Transverse colon (tissue), 4 donors: ENCODE measurements at places on chromosomes 4 and X.

- no peak for DNase-seq
Observed at GRCh38 chr4:17968721-17969120, 52.8 kb downstream of the LCORL start.

GRCh38 chrX:144791298-144791697 lies 456.0 kb upstream of the SPANXN1 start:
- DNase-seq: no peak

DNA sequence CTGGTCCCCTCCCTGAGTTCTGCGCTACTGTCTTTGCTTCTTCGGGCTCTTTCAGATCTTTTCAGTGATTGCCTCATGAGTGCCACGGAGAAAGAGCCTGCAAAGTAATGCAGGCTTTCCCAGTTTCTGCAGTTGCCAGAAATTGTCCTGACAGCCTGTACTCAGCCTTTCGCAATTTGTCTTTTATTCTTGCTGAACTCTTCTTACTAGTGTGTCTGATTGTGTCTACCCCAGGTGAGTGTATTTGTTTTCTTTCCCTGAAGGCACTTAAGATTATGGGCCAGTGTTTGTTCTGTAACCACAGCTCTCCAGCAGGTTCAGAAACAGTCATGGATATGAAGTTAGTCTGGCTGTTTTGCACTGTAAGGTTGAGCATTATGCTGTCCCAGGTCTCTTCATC lies 47.1 kb downstream of the FAM193A start:
- DNase-seq: no peak

- peak; percentile 72 for DNase-seq
Observed at GRCh38 chr4:120749445-120750151, 172.9 kb downstream of the PRDM5 start.

DNA sequence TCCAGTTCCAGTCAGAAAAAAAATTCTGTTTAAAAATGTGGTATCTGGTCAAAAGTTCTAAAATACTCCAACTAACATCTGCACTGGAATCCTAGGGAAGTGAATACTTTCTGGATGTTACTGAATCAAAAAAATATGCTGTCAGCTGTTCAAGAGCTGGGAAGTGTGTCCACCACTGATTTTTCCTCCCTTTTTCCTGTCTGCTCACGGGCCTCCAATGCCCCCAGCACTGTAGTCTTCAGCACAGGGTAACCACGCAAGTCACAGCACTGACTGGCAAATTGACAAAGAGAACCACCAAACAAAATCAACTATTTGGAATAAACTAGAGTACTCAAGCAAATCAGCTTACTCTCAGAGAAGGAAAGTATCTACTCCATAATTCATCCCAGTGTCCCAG lies 9.9 kb downstream of the VEGFC start:
- no peak for DNase-seq

- DNase-seq: no peak
Observed at GRCh38 chr4:188660796-188661195, 521.6 kb downstream of the TRIML1 start.
